Cerebellar nuclear complex (tissue), 1 donor: ENCODE measurements at places on chromosomes 5 and 9.

- no peak for DNase-seq
Measured at GRCh38 chr9:120490888-120491595, 88.9 kb downstream of the CDK5RAP2 start.

GRCh38 chr5:150503977-150504620 lies 3.8 kb upstream of the NDST1 start:
- no peak for DNase-seq

DNA sequence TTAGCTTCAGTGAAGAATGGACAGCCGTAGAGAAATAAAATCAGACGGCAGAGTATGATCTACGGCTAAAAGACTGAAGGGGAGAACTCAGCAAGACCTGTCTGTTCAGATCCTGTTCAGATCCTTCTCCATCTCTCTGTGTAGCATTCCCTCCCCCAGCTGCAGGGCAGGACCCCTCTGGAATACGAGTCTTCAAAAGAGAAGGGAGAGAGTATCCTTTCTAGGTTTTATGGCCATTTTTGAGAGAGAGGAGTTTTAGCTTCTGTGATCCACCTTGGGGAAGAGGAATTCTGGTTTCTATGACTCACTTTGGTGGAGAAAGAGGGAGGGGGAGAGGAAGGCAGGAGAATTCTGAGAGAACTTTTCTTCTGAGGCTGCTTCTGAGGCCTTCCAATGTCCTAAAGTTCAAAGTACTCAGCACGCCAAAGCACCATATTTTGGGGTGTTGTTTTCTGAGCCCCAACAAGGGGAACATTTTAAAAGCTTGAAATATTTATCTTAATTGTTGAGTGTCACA lies 194.4 kb upstream of the TLE4 start:
- no peak for DNase-seq

GRCh38 chr5:68290260-68290674 lies 74.7 kb downstream of the PIK3R1 start:
- no peak for DNase-seq

GRCh38 chr5:109959652-109960051 lies 269.9 kb downstream of the MAN2A1 start:
- no peak for DNase-seq

- DNase-seq: no peak
Measured at GRCh38 chr5:162824360-162824759, 613.0 kb upstream of the CCNG1 start.

- no peak for DNase-seq
Measured at GRCh38 chr5:125633523-125633922, 789.7 kb upstream of the GRAMD2B start.

DNA sequence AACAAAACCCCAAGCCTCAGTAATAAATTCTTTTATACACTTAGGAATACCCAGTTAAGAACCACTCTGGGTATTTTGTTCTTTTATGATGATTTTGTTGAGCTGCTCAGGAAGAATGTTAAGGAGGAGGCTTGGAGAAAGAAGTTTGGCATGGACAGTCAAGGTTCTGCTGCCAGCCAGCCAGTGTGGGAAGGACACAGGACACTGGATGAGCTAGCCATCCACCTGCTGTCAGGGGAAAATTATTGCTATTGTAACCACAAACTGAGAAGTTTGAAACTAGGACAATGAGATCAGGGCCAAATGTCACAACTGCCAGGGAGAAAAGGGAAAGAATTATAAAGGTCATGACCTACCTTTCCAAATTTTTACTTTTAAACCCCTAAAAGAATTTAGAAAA lies 25.9 kb upstream of the ADAMTSL1 start:
- no peak for DNase-seq

DNA sequence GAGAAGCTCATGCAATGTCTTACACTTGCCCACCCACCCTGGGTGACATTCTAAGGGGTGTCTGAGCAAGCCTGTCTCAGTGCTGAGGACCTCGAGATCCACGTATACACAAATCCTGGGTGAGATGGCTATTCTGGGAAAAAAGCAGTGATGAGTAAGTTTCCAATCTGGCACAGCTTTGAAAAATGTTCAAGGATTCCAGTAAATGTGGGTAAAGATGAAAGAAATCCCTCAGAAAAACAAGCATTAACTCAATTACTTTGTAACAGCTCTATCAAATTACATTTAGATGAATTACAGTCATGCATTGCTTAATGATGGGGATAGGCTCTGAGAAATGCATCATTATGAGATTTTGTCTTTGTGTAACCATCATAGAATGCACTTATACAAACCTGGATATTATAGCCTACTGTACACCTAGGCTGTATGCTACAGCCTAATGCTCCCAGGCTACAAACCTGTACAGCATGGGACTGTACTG lies 26.9 kb downstream of the GOLM1 start:
- no peak for DNase-seq

DNA sequence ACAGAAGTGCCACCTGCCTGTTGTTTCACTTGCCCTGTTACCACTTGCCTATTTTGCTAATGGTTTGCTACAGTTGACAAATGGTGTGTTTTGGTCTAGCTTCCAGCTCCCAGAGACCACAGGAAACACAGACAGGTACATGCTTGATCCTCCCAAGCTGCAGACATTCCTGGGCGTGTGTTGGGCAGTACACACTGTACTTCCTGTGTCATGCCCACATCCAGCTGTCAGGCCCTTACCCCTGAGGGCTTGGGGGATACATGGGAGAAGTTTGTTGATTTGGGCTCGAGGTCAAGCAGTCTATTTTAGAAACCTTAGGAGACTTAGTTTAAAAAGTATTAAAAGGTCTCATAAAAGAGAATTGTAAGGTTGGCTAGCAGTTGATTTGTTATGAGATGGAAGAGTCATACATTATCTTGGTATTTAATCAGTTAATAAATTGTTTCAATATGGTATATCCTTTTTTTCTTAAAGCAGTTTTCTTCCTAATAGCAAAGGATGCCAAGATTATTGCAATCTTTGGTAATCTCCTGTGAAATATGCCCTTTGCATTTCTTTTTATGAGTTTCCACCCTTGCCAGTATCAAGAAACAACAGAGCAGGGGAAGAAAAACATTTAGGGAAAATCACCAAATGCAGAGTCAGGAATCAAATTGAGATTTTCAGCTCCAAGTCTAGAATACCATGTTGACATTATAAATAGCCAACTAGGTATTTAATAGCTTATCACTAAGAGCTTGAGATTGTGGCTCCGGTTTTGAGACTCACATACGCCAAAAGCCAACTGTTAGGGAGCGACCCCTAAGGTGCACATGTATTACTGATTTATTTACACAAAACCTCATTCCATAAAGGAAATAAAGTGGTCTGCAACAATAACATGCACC lies 52.3 kb upstream of the CD180 start:
- no peak for DNase-seq

- DNase-seq: no peak
Measured at GRCh38 chr5:153985498-153985897, 53.2 kb downstream of the FAM114A2 start.

DNA sequence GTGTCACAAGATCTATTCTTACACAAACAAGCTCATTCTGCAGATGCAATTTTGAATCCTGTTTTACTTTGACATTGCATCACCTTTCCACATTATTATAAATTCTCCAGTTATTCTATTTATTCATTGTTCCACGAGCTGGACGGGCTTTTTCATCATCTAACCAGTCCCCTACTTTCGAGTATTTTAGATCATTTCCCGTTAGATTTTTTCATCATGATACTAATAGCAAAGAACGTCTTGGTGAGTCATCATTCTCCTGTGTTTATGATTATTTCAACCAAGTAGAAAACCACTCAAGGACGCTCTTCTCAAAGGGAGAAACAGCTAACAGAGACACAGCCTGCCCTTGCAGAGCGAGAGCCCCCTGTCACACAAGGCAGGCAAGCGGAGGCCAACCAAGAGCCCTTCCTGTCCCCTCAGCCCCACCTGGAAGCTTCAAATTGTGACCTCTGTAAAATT lies 15.1 kb downstream of the BBLN start:
- no peak for DNase-seq

- DNase-seq: no peak
Measured at GRCh38 chr9:72043576-72043975, 16.8 kb downstream of the C9orf57 start.

- DNase-seq: no peak
Measured at GRCh38 chr9:91056917-91057316, 255.3 kb downstream of the SYK start.

GRCh38 chr5:96473155-96473554 lies 40.1 kb upstream of the PCSK1 start:
- no peak for DNase-seq
